ENCODE measurements at places on chromosomes 4 and X.
A peak's percentile ranks its signal among the peaks of the same experiment; 100 is the strongest.

GRCh38 chrX:42837101-42837726 is 59.3 kb upstream of the PPP1R2C start:
- no peak for DNase-seq

DNA sequence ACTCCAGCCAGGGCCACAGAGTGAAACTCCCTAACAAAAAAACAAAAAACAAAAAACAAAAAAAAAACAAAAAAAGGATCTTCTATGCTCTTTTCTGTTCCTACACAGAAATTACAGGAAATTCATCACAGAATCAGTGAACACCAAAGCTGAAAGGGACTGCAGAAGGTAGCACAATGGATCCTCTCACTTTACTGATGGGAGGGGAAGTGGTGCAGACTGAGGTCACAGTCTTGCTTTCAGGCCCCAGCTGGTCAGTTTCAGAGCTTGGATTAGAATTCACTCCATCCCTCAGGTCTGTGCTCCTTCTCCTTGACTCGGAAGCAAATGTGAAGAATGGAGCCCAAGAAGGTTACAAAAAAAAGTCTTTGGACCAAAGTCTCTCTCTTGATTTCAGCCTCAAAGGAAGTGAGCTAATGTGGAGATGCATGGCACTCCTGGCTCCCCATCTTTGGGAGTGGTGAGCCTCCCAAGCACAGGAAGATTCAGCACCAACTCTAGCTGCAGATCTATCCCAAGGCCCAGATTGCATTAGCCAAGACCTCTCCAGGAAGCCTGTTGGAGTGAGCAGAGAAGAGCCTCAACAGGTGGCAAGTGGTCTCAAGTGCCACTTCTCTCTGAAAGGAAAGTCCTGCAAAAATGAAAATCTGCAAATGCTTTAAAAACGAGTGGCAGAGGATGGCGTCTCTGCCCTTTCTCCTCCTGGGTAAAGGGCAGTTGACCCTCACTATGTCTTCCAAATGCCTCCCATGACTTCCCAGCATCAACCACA is 176.0 kb downstream of the MAML3 start:
- no peak for DNase-seq

DNA sequence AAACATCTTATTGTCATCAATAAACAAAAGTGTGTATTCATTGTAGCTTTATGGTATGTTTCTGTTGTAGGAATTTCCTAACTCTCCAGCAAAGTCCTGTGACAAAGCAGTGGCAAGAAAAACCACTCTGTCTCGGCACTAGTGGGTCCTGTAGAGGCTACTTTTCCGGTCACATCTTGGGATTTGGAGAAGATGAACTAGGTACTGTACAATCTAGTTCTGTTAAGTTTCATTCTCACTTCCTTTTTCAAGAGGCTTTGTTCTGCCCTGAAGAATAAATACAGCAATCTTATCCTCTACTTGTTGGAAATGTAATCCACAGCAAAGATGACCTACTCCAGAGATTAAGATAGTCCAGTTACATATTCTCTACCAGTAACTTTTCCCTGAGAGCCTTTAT is 69.3 kb downstream of the HHIP start:
- no peak for DNase-seq

DNA sequence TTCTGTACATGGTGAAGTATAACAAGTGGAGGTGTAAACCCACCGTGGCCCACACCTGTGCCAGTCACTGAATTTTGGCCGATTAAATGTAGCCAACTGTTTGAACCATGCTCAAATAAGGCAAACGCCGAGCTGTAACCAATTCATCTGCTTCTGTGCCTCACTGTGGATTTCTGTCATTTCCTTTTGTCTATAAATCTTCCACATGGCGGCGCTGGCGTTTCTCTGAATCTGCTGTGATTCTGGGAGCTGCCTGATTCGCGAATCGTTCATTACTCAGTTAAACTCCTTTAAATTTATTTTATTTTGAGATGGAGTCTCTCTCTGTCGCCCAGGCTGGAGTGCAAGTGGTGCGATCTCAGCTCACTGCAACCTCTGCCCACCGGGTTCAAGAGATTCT is 19.2 kb downstream of the SUPT20HL2 start:
- DNase-seq = no peak

GRCh38 chrX:29044423-29045184 is 457.4 kb downstream of the IL1RAPL1 start:
- peak; percentile 7 for DNase-seq

DNA sequence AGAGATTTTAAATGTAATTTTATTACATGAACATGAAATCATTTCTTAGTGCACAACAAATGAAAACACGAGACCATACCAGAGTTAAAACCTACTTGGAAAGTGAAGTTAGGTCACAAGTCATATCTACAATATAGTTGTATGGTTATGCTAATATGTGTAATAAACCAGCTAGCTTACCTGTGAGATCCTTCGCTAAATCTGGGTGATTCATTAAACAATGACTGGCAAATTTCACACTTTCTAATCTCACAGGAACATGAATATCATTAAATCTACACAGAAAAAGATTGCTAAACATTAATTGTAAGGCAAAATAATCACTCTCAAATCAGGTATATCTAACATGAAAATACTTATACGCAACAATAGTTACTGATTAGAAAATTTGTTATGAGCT is 67.6 kb downstream of the PDS5A start:
- no peak for DNase-seq

GRCh38 chrX:72045552-72046277 is 86.0 kb downstream of the RTL5 start:
- peak; percentile 87 for DNase-seq

- no peak for DNase-seq
Observed at GRCh38 chrX:130909469-130910136, 6.6 kb upstream of the ENOX2 start.

DNA sequence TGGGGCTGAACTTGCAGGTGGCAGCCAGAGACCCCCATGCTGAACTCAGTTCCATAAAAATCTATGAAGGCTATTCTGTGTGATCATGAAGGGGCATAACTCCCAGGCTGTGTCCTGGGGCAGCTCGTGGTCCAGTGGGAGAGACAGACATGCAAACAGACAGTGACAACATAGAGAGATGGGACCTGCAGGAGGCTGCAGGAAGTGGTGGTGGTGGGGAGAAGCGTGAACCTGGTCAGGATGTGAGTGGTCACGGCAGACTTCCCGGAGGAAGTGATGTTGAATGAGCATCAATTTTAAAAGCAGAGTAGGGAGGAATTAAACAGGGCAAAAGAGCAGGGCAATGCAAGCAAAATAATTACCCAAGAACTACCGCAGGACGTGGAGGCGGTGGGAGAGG is 23.2 kb upstream of the SORCS2 start:
- no peak for DNase-seq

Measured in T47D (cell line).